ENCODE measurements at places on chromosomes 7 and 10.

- DNase-seq = no peak
These were observed 160.1 kb downstream of the COL28A1 start for GRCh38 chr7:7375538-7375937.

GRCh38 chr7:44140341-44140740 is 791 bp downstream of the MYL7 start:
- DNase-seq = no peak

- no peak for DNase-seq
These were observed 19.6 kb downstream of the CEP55 start for GRCh38 chr10:93516006-93516380.

DNA sequence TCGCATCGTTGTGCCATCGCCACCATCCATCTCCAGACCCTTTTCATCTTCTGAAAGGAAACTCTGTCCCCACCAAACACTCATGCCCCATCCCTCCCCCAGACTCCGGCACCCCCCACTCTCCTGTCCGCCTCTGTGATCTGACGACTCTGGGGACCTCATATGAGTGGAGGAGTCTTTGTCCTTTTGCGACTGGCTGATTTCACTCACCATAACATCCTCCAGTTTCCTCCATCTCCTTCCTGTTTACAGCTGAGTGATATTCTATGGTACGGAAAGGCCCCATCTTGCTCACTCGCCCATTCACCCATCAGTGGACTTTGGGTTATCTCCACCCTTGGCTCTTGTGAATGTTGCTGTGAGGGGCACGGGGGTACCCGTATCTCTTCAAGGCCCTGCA is 11.8 kb upstream of the INSIG1 start:
- no peak for DNase-seq

GRCh38 chr10:77416311-77417135 is 221.1 kb downstream of the KCNMA1 start:
- DNase-seq = no peak

GRCh38 chr7:113628948-113629847 is 289.6 kb downstream of the PPP1R3A start:
- DNase-seq = no peak

- no peak for DNase-seq
These were observed 93.9 kb downstream of the SEPTIN7 start for GRCh38 chr7:35894721-35895120.

- no peak for DNase-seq
These were observed 1.2 kb downstream of the PROSER2 start for GRCh38 chr10:11824376-11824775.

DNA sequence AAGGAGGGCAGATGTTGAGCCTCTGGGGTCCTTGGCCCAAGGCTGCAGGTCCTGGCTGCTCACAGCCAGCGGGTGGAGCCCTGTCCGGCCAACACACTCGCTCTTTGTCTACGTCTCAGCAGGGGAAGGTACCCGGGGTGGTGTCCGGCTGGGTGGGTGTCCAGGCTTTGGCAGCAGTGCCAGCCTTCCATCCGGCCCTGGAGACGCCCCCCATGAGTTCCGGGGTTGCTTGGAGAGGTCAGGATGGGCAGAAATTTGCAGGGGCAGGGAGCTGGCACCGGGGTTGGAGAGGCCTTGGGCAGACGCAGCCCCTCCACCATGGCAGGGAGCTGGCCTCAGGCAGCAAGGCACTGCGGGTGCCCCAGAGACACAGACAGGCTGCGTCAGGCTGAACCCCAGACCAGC is 42.2 kb upstream of the ELN start:
- DNase-seq = no peak

DNA sequence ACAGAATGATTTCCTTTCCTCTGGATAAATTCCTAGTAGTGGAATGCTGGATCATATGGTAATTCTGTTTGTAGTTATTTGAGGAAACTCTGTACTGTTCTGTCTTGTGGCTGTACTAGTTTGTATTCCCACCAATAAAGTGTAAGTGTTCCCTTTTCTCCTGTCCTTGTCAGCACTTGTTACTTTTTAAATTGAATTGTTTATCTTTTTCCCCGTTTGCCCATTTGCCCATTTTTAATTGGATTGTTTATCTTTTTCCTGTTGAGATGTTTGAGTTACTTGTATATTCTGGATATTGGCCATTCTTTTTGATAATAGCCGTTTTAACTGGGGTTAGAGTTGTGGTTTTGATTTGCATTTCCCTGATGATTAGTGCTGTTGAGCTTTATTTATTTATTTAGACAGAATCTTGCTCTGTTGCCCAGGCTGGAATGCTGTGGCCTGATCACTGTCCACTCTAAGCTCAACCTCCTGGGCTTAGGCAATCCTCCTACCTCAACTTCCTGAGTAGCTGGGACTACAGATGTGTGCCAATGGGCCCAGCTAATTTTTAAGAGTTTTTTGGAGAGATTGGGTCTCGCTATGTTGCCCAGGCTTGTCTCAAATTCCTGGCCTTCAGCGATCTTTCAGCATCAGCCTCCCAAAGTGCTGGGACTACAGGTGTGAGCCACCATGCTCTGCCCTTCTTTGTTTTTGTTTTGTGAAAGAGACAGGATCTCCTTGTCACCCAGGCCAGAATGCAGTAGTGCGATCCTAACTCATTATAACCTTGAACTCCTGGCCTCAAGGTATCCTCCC is 23.0 kb downstream of the BMPR1A start:
- DNase-seq = no peak

DNA sequence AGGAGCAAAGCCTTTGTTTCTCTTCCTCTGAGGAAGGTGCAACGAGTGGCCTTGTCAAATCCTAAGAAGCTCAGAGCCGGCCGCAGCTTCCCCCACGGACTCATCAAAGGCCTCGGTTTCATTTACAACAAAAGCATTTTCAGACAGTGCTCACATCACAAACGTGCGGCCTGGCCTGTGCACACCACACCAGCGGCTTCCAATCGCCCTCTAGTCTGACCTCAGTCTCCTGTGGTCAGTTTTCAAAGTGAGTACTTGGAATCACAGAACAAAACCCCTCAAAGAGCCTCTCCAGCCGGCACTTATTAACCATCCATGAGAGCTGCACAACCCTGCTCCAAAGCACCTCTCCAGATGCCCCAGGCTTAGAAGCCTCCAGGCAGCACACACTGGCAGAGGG is 3.3 kb downstream of the RADIL start:
- DNase-seq = no peak

DNA sequence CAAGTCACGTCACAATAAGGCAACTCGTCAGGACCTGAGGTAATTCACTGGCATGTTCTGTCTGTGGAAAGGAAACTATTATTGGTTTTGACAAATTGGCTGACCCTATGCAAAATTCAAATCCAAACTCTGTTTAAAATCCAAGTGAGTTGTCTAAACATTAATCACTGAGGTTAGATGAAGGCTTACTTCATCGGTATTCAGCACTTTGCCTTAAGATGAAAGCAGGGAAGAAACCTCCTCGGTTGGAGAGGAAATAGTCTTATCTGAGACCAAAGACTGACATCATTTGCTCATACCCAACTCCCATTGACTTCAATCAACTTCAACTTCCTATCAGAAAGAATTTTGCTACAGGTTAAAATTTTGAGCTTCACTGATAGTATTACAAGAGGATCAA is 355.1 kb upstream of the MBL2 start:
- no peak for DNase-seq

- no peak for DNase-seq
These were observed 10.3 kb downstream of the FLNC start for GRCh38 chr7:128840326-128841170.

DNA sequence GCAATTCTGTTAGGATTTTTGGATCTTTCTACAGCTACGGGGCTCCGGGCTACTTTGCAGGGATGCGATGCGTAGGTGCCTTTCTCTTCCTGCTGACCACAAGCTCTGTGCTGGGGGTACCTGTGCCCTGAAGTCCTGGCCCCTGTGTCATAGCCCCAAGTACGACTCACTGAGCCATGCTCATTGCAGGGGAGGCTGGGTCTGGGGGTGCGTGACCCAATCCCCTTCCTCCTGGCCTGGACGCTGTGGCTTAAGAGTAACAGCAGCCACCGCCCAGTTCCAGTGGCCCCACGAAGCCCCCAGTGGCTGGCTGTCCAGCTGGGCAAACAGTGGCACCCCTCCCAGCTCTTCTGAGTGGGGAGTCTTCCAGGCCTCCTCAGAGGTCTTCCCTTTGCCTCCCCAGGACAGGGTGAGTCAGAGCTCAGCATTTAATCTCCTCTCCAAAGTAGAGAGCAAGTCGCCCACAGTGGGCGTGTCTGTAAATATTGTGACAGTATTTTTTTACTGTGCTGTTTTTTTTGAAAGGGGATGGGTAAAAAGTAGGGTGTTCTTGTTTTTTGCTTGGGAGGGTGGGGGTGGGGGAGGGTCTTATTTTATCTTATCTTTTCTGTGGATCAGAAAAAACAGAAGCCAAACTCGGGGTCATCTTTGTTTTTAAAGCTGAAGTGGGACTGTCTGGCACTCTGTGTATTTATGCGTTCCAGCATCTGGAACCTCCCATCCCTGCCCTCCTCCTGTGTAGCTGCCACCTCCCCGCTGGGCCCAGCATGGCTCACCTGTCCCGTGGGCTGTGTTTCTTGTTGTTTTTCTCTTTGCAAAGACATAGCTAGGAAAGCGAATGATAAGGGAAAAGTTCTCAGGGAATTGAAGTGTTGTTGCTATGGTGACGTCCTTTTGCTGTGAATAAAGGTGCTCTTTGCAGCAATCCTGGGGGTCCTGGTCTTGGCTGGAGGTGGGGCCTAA is 8.2 kb downstream of the LFNG start:
- DNase-seq = peak; percentile 77

DNA sequence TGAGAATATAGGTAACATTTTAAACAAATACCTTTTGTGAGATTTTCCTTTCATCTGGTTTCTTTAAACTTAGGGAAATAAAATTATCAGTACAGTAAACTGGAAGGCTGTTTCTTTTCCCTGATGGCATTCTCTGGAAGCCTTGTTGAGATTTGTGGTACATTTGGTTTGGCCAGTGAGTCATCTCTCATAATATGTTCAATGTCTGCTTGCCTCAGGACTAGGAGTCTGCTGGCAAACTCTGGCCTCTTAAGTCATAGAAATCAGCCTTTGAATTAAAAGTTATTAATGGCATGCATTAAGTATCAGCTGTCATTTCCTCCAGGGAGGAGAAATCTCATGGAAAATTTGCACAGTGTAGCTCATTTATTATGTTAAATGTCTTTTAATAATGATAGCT is 316.6 kb upstream of the KIAA1217 start:
- no peak for DNase-seq

GRCh38 chr7:84841809-84842208 is 345.0 kb downstream of the SEMA3D start:
- DNase-seq = no peak

DNA sequence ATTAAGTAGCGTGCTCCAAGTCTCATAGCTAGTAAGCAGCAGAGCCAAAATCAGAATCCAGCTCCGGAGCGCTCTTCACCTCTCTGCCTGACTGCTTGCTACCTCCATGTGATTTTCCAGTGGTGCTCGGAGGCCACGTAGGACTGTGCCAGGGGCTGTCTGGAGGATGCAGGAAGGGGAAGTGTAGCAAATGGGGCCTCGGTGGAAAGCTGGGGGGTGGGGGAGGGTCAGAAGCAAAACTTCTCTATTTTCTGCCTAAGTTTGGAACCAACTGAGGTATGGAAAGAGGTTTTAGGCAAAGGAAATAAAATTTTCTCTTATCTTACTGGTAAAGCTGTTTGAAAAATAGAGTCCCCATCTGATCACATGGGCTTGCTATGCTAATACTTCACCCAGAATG is 108.7 kb downstream of the TBXAS1 start:
- DNase-seq = no peak

GRCh38 chr7:27088002-27088922 is 7.5 kb downstream of the HOXA1 start:
- DNase-seq = peak; percentile 5

DNA sequence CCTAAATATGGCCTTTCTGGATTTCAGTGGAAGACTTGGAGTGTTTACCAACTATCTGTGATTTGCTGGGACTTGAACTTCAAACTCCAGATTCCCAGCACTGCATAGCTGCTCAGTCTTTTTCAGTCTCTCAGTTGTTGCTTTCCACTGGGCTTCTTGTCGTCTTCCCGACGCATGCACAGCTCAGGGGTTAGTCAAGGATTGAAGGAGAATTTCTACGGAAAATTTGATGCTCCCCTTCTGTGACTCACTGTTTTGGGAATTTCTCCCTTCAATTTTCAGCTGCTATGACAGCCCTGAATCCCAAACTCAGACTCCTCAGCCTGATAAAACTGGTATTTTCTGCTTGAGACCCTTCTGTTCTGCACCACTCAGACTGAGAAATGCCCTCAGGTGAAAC is 91.7 kb downstream of the CYP26A1 start:
- DNase-seq = no peak

DNA sequence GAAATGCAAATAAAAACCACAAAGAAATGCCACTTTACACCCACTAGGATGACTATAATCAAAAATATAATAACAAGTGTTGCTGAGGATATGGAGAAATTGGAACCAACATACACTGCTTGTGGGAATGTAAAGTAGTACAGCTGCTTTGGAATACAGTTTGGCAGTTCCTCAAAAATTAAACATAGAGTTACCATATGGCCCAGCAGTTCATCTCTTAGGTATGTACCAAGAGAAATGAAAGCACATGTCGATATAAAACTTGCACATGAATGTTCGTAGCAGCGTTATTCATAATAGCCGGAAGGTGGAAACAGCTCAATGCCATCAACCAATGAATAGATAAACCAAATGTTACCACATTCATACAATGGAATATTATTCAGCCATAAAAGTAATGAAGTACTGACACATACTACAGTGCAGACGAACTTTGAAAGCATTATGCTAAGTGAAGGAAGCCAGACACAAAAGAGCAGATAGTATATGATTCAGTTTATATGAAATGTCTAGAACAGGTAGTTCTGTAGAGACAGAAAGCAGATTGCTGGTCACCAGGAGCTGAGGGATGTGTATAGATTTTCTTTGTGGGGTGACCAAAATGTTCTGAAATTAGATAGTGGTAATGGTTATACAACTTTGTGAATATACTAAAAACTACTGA is 12.4 kb downstream of the BCAP29 start:
- no peak for DNase-seq

GRCh38 chr7:74599244-74599643 is 58.3 kb upstream of the GTF2I start:
- peak; percentile 42 for DNase-seq

DNA sequence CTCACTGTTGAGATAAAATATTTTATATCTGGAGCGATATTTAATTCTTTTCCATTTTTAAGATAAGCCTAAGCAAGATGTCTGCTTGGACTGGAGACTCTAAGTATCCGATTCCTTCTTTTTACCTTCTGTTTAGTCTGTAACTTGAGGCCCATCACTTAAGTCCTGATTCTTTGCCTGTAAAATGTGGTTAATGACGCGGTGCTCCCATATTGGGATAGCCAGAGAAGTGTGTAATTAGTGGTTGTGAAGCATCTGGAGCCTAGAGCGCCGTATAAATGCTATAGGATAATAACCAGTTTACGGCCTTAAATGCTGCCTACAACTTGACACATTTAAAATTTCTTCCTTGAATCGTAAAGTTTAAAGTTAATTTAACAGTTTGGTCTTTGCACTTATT is 132.9 kb downstream of the CHN2 start:
- DNase-seq = no peak

- DNase-seq = no peak
These were observed 33.5 kb downstream of the FAM204A start for GRCh38 chr10:118308664-118309063.
